ENCODE measurements at places on chromosomes 7 and 10.

- DNase-seq = no peak
These were observed 15.7 kb downstream of the ADGRA1 start for GRCh38 chr10:133103311-133103910.

DNA sequence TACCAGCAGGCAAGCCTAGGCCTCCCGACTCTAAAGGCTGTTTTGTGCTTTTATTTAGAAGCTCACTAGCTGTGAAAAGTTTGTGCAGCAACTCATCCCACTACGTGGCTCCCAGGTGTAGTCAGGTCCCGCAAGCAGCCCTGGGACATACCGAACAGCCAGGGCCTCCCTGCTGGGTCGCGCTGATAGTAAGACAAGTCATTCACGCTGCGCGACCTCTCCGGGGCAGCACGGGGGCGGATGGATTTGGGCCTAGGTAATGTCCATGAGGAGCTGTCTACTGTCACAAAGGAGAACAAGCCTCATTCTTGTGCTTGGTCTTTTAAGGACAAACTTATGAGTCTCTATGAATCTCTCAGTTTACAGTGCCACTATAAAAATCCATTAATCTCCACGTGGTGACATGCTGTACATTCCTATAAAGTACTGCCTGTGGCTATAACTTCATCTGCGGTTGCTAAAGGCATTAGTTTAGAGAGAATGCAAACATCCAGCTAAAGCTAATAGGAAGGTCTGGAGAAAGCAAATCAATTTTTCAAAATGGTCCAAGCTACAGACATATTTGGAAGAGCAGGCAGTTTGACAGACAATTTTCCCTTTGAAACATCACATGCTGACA is 546.8 kb downstream of the PHTF2 start:
- no peak for DNase-seq

DNA sequence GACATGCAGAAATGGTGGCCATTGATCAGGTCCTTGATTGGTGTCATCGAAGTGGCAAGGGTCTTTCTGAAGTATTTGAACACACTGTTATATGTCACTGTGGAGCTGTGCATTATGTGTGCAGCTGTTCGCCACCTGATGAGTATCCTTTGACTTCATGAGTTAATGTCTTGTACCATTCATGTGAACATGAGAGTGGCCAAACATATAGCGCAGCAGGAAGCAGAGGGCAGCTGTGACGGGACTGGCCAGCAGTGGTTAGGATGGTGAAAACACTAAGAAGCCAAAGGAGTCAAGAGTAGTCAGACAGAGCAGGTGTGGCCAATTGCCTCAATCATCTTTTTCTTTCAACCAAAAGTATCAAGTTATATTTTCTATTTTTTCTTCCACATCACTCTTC is 167.4 kb downstream of the IMMP2L start:
- DNase-seq = no peak

DNA sequence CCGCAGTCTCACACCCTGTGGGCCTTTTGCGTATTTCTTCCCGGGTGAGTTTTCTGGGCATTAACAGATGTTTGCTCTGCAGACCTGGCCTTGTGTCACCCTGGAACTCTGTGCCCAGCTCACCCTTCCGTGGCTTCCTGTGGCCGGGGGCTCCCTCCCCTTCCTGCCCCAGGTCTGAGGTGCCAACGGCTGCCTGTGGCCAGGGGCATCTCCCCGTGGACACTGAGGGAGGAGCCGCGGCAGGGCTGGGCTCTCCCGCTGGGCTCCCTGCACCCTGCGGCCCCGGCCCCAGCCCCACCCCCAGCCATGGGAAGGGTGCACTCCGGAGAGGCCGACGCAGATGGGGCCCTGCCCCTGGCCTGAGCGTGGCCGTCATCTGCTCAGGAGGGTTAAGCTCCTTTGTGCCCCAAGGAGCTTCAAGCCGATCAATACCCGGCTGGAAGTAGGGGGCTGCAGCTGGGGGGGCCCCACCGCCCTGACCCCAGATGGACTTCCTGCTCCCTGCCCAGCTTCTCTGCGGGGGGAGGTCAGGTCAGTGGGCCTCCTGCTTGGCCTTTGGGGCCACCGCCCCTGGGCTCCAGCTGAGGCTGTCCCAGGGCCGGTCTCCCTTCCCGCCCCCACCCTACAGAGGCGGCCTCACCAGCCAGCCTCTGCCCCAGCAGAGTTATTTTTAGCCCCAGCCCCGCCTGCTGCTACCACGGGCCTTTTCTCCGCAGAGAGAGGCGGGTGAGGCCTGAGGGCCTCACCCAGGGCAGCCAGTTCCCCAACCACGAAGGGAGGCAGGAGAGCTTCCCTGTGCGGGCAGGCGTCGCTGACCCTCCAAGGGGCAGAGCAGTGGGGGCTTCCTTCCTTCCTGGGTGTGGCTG is 24.2 kb downstream of the PWWP2B start:
- no peak for DNase-seq

DNA sequence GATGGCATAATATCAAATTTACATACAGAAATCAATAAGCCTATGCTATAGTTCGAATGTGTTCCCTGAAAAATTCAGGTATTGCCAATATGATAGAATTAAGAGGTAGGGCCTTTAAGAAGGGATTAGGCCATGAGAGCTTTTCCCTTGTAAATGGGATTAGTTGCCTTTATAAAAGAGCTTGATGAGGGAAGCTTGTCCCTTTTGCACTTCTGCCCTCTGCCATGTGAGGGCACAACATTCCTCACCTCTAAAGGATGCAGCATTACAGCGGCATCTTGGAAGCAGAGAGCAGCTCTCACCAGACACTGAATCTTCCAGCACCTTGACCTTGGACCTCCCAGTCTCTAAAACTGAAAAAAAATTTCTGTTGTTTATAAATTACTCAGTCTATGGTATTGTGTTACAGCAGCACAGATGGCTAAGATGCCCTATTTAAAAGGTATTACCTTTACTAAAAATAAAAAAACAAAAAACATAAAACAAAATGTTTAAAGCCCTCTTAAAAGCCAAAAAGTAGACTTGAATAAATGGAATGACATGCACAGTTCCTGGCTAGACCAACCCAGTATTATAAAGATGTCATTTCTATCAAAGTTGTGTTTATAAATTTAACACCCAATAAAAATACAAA is 909.6 kb downstream of the REEP3 start:
- DNase-seq = no peak

GRCh38 chr7:81688622-81689411 is 81.0 kb downstream of the HGF start:
- no peak for DNase-seq

DNA sequence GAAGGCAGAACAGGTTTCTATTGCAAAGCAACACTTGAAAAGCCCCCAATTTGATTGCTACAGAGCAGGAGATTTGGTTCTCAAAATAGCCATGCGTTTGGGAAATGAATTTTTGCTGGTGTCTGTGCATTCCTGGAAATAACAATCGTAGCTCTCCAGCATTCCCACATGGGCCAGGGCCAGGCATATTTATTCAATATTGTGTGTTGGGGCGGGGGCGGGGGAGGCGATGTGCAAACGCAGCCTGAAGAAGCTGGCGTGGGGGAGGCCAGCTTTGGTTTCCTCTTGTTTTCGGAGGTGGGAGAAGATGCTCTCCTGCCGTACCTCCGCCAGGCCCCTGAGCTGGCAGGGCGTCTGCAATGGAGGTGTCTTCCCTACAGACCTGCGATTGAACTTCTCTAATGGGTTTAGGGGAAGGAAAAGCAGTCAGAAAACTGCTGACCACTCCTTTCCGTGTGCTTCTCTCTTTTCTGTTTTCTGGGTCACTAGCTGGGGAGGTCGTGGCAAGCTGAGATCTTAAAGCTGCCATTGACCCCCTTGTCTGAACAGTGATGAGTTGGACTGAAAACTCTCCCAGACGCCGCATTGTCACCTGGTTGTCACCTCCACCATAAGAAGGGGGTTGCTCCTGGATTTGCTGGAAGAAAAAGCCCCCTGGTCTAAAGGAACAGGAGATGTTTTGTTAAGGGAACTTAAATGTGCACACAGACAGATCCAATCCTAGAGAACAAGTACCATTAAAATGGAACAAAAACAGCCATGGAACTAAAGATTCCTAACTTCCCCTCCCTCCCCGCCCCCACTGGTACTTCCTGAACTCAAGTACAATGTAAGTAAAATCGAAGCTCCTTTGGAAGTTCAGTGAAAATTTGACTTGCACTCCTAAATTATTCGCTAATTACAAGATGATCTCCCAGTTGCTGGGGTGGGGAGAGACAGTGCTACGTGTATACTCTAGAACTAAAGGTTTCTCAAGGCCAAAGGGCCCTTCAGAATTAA is 56.4 kb upstream of the HABP2 start:
- no peak for DNase-seq

- DNase-seq = no peak
These were observed 57.6 kb upstream of the PIK3CG start for GRCh38 chr7:106807474-106807873.

DNA sequence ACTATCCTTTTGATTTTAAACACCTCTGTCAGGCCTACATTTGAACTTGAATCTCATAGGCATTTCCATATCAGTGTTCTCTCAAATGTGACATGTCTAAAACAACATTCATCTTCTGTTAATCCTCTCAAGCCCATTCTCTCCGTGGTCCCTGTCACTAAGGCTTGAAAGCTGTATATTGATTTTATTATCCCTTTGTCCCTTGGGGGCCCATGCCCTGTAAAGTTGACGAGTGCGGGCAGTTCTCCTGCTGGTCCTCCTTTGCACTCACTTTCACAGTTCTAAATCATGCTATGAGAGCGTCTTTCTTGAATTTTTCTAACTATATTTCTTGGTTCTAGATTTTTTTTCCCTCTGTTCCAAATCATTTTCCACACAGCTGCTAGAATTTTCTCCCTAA is 27.3 kb downstream of the GALNT11 start:
- DNase-seq = no peak

DNA sequence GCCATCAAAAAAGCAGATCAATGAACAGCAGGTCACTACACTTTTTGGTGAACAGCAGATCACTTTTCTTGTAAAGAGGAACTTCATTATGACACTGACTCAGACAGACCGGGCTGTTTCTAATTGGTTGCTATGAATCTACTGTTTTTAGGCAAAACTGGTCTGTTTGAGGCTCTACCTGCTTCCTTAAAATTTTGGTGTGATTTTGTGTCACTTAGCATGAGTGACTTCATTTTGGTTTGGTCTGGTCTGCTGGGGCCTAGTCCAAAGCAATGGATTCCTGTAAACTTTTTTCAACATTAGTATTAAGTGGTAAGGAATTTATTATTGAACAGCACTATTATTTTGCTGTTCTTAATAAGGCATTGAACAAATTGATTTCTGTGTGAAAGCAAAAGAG is 41.8 kb upstream of the C10orf71 start:
- DNase-seq = no peak

DNA sequence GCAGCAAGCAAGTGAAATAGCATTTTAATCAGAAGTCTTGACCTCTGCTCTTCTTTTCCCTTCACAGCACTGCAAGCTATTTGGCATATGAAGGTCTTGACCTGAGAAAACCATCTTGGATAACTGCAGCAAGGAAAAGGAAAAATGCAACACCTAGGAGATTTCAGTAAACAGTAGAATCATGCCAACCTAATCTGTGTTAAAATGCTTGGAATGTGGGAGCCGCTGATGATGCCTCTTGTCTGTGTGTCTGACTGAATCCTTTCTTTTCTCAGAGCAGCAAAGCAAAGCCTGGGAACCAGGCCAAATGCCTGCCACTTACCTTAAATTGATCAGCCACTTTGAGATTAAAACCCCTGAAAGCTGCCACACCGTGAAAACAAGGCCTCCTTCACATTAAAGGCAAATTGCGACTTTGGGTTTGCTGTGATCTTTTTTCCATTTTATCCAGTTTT is 80.4 kb upstream of the CDK6 start:
- no peak for DNase-seq

DNA sequence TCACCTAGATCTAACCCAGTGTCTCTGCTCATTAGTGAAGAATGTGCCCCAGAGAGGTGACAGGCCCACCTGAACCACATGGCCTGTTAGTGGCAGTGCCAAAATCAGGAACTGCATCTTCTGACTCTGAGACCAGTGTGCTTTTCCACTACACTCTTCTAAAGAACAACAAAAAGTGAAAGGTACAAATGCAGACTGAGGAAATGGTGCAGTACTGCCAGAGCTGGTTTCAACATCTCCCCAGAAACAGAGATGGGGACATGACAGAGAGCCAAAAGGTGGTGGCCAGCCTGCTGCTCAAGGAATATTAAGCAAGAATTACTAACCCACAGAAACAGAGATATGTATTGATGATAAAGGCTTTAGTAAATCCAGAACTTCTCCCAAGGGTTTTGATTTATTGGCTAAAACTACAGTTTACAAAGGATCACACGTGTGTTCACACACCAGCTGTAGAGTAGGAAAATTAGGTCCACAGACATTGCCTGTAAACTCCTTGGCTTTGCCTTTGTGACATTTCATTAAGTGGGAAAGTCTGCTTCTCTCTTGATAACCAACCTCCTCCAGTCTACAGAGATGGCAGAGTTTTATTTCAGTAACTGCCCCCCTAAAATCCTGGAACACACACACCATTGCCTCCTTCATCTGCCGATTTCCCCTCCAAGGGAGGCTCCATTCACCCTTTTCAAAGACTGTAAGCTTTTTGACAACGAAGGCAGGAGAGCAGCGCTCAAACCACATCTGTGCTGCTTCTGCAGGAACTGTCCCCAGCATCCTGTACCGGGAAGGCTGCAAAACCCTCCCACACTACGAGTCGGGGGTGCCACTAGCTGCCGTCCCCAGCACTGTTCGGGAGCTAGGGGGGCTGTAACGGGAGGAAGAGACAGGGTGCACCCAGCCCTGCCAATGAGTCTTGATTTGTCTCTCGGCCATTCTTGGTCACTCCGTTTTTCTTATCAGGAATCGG is 29.8 kb downstream of the GSDME start:
- no peak for DNase-seq

- no peak for DNase-seq
These were observed at the start of gene CTNNA3 for GRCh38 chr10:67696029-67696428. TSS of gene CTNNA3 (minus strand) at chr10:67696195.

GRCh38 chr10:8312079-8312478 is 257.6 kb downstream of the GATA3 start:
- DNase-seq = no peak

GRCh38 chr10:110376767-110377160 is 72.0 kb upstream of the SMNDC1 start:
- DNase-seq = no peak

DNA sequence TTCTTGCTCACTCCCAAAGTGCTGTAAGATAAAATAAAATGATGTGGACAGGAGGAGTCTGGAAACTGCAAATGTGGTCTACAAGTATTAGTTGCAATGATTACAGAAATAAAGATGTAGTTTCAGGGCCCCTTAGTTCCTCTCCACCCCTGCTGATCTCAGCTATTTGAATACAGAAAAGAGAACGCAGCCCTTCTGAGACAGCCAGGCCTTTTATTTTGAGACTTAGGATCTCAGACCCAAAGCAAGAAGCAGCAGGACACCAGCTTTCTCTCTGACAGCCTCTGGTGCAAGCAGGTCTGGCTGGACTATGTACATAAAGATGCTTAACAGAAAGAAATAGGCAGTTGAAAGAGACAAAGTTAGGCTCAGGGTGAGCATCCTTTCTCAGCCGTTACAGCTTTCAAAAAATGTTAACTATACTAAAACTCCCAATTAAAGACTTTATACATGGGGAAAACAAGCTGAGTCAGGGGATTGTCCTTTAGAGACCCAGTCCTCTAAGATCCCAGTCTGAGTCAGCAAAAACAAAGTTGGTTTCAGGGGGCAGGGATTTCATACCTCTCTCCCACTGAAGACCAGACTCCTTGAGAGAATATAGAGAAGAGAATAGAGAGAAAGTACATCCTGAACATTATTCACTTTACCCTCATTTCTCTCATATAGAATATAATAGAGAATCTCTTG is 220.4 kb downstream of the TMEM178B start:
- DNase-seq = no peak
